ENCODE measurements at places on chromosomes 13 and 19.

DNA sequence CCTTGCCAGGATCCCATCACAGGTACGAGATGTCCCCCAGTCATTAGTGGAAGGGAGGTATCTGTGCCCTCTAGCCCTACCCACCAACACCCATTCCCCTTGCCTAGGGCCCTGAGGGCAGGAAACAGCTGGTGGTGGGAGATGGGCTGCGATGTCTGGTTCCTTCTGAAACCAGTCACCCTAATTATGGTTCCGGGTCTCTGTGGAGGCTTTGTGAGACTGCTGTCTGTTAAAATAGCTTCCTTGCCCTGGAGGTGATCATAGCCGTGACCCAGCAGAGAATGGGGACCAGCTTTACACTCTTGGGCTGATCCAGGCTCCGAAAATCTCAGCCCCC, 5.5 kb downstream of the ALDH16A1 start:
- DNase-seq: no peak

GRCh38 chr13:84894749-84895148, 904.5 kb downstream of the SLITRK6 start:
- DNase-seq: no peak

GRCh38 chr13:42384265-42384664, 112.3 kb downstream of the AKAP11 start:
- no peak for DNase-seq

- DNase-seq: no peak
These were observed at the start of gene ANKLE1 for GRCh38 chr19:17281391-17282304. ANKLE1 (plus strand) TSS chr19:17281901; CDS start chr19:17281921, 20 bp downstream.

DNA sequence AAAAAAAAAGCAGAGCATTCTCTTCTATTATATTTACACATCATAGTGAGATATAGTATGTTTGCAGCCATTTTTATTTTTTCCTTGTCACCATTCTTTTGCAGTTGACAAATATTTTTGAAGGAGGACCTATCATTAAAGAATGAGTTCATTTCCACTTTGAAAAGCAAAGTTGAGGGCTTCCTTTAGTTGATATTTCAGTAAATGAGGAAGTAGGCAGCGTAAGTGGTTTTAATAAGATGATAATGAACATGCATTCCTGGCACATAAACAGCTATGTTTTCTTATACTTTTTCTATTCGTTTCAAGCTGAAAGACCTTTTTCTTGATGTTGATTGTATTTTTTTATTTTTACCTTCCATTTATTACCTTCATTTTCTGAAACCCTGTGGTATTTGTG, 66.2 kb downstream of the ZMYM2 start:
- no peak for DNase-seq

- DNase-seq: no peak
These were observed 18.9 kb upstream of the ZNRF4 start for GRCh38 chr19:5436106-5436947.

GRCh38 chr13:59346999-59347723, 816.6 kb downstream of the DIAPH3 start:
- DNase-seq: no peak

DNA sequence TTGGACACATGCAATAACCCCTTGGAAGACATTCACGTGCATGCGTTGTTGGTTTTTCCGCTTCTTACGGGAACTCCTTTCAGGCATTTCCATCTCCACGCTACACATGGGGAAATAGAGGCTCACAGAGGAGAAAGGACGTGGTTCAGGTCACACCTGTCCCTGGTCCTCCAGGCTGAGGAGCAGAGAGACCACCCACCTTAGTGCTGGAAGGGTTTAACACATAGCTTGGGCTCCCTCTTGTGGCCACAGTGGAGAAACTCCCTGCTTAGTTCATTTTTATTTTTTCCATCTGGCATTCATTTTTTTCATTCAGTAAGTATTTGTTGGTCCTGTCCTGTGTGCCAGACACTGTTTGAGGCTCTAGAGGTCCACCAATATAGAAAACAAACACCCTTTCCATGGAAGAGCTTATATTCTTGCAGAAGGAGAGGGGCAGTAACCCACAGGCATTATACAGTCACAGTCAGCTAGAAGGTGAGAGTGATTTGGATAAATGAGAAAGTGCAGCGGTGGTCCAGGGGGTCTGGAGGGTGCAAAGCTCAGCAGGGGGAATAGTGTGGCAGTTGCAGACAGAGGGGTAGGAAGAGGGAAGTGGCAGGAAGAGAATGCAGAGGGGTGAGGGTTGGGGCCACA, 24.2 kb upstream of the TTYH1 start:
- peak; percentile 68 for DNase-seq

DNA sequence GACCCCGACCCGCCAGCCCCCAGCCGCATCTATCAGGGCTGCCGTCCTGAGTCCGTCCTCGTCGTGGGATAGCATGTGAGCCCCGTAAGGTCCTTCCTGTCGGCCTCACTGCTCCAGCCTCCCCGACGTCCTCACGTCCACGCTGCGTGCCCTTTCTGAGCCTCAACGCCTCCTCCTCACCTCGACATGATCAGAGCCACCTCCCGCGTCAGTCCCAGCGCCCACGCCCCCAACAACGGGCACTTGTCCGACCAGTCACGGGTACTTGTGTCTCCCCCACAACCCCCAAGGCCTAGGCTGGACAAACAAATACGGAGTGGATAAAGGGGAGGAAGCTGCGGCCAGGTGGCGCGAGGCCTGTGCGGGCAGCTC, 665 bp downstream of the ZNF497 start:
- DNase-seq: no peak

DNA sequence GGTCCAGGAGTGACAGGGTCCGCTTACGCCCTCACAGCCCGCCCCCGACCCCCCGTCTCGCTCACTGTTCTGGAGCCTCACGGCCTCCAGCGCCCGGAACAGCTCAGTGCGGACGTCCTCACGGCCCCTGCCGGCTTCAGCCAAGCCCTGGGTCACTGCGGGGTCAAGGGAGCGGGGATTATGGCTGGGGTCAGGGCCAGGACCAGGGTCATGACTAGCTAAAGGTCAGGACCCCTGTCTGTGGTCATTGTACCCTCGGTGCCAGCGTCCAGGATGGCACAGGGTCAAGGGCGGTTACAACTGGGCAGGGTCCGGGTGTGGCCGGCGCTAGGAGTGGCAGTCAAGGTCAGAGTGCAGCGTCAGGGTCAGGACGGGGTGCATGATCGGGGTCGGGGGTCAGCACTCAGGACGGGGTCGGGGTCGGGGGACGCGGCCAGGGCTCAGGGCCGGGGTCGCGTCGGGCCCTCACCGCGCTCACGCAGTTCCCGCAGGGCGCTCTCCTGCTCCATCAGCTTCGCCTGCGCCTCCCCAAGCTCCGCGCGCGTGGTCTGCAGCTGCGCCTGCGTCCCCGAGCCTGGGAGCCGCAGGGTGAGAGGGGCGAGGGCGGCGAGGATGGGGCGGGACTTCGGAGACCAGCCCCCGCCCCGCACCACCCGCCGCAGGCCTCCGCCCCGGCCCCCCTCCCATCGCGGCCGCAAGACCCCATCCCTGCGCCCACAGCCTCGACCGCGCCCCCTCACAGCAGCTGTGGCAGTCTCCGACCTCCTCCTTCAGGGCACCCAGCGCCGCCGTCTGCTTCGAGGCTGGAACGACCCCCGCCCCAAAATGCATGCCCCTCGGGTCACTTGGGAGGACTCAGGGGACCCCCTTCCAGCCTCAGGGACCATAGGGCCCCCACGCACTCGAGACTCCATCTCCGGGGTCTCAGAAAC, 1.4 kb downstream of the CLEC4G start:
- no peak for DNase-seq

- no peak for DNase-seq
These were observed 327.8 kb downstream of the SUCLA2 start for GRCh38 chr13:47673009-47673850.

GRCh38 chr13:46521921-46522747, 30.8 kb upstream of the LRCH1 start:
- no peak for DNase-seq

GRCh38 chr13:109517517-109517916, 268.9 kb downstream of the IRS2 start:
- DNase-seq: no peak

DNA sequence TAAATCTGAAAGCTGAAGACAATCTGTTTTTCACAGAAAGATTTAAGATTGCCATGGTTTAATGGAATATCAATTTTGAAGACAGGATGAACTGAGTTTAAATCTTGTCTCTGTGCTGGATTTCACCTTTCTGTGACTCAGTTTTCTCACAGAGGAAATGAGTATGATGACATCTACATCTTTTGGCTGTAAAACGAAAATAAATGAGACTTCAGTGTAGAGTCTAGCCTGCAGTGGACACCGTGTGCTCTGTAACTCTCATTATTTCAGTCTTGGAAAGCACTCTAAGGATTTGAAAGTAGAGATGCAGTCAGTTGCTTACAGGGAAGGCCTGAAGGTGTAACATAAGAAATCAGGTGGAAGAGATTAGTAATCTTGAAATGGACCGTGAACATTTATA, 150.4 kb downstream of the NALCN start:
- DNase-seq: no peak

DNA sequence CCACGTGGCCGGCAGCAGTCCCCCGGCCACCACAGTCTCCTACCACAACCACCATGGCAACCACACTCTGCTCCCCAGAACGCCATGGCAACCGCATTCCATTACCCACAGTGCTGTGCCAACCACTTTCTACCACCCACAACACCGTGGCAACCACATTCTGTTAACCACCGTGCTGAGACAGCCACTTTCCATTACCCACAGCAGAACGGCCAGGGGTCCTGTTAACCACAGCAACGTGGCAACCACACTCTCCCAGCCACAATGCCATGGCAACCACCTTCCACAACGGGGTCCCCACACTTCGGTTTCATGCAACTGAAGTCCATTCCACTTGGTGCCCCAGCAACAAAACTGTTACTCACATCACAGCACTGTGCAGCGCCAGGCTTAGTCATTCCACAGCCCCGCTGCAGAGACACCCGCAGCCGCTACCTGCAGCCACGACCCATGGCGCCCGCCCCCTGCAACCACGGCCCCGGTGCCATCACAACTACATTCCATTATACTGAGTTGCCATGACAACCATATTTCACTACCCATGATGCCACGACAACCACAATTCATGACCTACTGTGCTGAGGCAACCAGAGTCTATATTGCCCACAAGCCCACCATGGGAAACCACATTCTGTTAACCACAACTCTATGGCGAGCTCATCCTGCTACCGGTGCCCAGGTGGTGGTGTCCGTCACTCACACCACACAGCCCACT, 10.0 kb downstream of the DPF1 start:
- DNase-seq: peak; percentile 67
